ENCODE measurements at places on chromosomes 1 and 21.
A peak's percentile ranks its signal among the peaks of the same experiment; 100 is the strongest.

- DNase-seq = no peak
Measured at GRCh38 chr1:96238426-96238825, 483.2 kb upstream of the PTBP2 start.

- DNase-seq = no peak
Measured at GRCh38 chr21:31543191-31543590, 116.3 kb upstream of the SOD1 start.

DNA sequence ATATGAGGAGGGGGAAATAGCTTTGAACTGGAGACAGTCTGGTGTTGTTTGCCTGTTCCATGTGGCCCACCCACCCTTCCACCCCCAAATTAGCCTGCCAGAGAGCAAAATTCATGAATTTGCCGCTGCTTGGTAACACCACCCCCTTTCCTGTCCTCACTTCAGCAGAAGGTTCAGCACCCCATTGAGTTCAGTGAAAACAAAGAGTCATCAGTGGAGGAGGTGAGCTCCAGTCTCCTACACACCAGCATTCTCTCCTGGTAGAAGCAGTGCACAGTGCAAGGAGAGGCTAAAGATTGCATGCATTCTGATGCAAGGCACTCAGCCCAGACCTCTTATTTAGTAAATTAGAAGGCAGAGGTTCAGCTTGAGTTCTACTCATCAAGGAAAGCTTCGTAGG is 99.7 kb upstream of the DYNLT5 start:
- DNase-seq = no peak

DNA sequence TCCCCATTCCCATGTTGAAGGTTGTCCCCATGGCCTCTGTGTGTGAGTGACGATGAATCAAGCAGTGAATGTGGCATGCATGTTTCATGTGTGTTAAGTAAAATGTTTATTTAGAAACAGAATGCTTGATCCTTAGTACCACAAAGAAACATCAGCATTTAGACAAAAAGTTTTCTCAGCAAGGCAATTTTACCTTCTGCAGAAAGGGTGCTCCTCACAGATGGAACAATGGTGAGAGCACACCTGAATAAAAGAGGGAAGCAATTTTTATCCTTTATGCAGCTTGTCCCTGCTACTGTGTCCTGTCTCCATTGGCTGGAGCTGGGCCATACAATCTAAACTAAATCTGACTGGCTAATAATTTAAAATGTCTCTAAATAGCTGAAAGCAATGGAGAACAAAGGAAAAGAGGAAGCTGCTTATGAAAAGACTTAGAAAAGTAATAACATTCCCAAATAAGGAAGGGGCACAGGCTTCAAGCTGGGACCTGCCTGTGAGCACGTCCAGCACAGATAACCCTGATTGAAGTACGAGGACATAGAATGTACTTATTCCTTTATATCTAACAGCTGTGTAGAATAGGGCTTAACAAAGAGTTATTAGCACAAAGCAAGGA is 8.4 kb upstream of the SMYD3 start:
- no peak for DNase-seq

DNA sequence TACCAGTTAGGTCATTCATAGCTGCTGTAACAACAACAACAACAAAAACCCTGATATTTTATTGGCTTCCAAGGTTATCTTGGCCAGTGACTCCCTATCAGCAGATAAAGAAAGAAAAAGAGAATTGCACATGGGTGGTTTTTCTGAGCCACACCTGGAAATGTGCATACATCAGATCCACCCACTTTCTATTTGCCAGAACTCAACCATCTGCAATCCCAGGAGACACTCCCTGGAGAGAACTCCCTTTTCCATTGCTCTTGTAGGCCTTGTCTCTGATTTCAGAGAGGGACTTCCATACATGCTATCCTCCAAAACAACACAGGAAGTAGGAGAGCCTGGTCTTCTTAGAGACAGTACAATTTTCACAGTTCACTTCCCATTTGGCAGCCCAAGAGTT is 74.9 kb upstream of the ZC3H11B start:
- no peak for DNase-seq

DNA sequence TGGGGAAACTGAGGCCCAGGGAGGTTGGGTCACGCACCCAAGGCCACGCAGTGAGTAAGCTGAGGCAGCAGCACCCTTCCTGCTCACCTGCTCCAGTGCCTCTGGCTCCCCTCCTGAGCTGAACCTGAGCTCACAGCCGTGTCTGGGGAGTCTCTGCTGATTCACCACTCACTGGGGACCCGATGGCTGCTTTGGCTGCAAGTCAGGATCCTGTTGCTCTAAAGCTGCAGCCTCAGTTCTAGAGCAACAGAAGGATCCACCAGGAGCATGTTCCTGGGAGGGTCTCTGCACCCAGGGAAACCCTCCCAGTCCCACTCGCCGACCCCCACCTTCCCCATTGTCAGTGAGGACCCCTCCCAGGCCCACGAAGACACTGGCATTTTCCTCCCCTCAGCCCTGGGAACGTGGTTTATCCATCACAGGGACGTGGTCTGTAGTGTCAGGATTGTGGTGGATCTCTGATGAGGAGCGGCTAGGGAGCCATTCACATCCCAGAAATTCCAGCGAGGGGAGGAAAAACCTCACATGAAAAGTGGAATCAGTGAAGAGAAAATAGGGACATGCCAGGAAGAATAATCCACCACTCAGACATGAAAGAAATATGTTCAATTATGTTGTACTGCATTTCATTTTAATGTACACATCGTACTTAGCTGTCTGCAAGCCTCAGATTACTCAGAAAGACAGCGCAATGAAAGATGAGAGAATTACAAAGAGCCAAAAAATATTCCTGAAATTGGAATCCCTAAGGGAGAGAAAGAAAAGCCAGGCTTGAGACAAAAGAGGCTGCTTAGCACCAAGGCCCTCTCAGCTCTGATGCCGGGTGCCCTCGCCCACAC is 447.2 kb downstream of the MATN1 start:
- no peak for DNase-seq

- DNase-seq = no peak
Measured at GRCh38 chr1:78972723-78973122, 33.8 kb downstream of the ADGRL4 start.

DNA sequence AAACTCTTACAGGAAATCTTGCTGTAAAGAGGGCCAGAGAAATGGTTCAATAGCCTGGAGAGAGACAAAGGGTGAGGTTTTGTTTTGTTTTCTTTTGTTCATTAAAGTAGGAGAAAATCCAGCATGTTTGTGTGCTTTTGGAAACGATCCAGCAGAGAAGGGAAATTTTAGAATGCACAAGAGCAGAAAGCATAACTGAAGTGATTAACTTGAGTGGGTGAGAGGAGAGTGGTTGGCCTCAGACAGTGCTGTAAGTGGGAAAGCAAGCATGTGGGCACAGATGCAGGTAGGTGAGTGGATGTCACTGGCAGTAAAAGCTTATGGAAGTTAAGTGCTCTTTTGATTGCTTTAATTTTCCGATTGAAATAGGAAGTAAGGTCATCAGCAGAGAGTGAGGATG is 50.2 kb downstream of the EEIG2 start:
- DNase-seq = peak; percentile 52

DNA sequence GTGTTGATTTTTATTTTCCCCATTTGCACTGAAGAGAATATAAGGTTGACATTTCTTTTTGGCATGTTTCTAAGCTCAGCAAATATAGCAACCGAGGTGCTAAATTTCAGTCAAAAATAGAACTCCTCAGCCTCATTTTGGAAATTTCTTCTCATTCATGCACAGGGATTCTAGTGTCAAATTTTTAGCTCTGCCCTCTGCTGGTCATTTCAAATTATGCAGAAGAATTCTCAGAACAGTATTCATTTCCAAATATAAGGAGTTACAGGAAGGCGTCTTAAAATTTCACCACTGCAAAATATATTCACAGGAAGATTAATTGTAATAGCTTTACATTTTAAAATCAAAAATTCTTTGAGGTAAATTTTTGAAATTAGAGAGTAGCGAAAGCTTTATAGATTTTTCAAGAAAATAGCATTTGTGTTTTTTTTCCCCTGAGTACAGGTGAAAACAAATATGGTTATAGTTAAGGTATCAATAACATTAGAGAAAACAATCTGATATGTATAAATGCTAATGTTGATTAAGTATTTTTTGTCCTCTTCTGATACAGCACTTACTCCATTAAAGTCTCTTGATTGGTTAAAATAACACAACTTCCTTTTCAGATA is 57.9 kb downstream of the FMN2 start:
- DNase-seq = peak; percentile 48

GRCh38 chr1:10791105-10791951 is 5.1 kb downstream of the CASZ1 start:
- peak; percentile 60 for DNase-seq

GRCh38 chr1:214542275-214543199 is 8.9 kb downstream of the PTPN14 start:
- DNase-seq = no peak

GRCh38 chr1:6041432-6042062 is 4.1 kb upstream of the KCNAB2 start:
- DNase-seq = peak; percentile 21

GRCh38 chr1:163388970-163389369 is 67.2 kb downstream of the NUF2 start:
- DNase-seq = no peak

DNA sequence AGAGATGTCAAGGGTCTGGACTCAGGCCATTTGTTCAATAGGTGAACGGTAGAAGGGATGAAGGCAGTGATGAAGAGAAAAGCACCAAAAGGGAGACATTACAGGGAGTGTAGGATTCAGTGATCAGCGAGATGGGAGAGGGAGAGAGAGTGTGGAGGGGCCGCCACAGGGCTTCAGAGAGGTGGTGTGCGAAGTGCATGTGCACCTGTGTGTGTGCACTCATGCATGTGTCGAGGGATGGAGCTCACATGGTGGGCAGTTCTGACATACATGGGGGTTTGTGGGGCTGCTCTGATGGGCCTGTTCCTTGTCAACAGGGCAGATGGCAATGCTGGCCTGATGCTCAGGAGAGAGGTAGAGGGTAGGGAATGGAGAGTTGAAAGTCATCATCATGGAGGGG is 11.4 kb upstream of the KCNA2 start:
- no peak for DNase-seq

- DNase-seq = no peak
Measured at GRCh38 chr1:226624526-226624925, 76.0 kb downstream of the STUM start.

- peak; percentile 49 for DNase-seq
Measured at GRCh38 chr21:29372063-29372802, 73.5 kb downstream of the BACH1 start.

DNA sequence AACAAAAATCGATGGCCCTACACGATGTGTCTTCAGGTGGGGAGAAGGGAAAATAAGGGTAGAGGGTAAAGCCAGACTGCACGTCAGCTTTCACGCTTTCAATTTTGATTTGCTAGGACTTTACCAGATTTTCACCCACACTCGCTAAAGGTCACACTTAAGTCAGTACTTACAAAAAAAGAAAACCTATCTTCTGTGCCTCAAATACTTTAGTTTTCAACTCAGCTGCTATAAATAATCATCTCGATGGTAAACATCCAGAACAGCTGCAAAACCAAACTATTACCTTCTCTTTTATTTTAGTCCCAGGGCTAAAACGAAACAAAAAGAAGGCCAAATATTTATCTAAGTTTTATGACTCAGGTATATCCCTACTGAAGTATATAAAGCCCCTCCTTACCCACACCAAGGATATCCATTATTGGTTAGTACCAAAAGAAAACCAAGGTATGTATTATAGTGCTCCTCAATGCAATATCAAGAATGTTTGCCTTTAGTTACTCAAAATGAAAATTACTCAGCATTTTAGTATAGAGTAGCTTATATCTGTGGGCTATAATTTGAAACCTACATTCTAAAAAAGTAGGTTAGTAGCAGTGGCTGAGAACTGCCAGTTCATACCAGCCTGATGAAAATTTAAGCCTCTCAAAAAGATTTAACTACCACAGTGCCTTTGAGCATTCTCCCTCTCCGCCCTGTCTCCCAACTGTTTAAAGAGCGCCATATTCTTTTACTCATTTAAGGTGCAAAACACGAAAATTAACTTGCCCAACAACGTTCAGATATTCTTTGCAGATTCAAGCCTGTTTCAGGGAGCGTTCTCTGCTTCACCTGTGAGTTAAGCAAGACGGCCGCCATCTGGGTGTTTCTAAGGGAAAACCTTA is 1.5 kb downstream of the CSDE1 start:
- DNase-seq = no peak

DNA sequence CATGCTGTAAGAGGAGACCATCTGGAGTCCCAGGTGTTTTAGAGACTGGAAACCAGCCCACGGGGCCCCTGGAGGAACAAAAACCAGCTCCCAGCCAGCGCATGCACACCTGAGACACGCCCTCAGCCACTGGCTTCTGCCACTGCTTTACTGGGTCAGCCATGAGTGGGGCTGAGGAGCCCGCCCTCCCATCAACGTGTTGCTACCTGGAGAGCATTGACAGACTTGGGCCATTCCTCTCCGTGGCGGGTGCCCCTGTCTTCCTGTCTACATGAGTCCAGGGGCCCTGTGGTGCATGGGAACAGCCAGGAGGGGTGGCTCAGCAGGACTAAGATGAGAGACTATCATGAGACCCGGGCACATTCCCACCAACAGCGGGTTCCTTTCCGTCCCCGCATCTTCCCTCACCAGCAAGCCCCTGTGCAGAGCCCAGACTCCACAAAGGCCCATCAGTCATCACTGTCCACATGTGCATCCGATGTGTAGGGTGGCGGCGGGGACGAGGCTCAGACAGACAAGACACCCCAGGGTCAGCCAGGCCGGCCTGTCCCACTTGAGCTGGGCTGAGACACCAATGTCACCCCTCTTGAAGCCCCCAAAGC is 45.4 kb upstream of the POFUT2 start:
- DNase-seq = no peak

DNA sequence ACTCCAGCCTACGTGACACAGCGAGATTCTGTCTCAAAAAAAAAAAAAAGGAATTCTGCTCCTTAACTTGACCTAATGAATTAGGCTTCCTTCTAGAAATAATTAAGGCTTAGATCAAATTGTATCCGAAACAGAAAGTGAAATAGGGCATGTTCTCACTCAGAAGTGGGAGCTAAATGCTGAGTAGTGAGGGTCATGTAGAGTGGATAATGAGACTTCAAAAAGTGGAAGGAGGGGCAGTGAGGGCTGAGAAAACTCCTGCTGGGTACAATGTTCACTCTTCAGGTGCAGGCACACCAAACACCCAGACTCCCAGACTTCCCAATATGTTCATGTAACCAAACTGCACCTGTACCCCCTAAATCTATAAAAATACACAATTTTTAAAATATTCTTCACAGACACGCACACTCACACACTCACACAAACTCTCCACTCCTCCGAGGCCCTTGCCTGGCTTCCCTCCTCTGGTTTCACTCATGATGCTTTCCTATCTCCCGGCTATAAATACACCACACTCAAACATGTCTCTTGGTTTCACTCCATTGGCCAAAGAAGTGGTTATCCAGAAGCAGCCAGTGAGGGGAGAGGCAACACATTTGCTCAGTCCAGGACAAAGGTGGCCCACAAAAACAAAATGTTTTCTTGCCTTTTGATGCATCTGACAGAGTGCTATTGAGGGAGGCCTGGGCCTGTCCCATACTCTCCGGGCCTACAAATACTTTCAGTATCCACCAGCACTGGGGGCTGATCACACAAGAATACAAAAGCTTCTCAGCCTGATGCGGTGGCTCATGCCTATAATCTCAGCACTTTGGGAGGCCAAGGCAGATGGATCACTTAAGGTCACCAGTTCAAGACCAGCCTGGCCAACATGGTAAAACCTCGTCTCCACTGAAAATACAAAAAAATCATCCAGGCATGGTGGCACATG is 249.2 kb downstream of the TOMM20 start:
- DNase-seq = no peak

- no peak for DNase-seq
Measured at GRCh38 chr1:6770751-6771440, 14.4 kb upstream of the CAMTA1 start.
